ENCODE measurements at places on chromosomes 12 and 14.

- no peak for DNase-seq
These were observed 5.8 kb upstream of the GLT8D2 start for GRCh38 chr12:104055686-104056388.

DNA sequence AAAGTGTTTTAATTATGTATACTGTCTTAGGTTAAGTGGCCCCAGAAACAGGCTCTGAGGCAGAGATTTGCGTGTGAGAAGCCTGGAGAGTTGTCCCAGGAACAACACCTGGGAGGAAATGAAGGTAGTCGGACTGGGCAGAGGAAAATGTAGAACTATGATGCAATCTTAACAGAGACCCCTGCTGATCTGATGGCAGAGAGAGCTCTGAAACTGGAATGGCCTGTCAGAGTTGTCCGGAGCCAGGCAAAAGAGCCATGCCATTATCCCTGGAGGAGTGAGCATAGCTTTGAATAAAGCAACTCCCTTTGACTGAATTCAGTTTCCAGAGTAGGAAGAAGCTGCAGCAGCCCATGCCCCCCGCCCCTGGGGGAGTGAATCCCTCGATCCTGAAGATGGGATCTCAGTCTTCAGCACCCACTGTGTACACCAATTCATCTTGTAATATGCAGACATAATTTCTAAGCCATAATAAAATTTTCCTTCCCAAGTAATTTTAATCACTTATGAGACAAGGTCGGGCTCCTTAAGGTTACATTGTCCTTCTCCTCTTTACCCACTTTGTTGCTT lies 264.8 kb downstream of the PDZRN4 start:
- no peak for DNase-seq

DNA sequence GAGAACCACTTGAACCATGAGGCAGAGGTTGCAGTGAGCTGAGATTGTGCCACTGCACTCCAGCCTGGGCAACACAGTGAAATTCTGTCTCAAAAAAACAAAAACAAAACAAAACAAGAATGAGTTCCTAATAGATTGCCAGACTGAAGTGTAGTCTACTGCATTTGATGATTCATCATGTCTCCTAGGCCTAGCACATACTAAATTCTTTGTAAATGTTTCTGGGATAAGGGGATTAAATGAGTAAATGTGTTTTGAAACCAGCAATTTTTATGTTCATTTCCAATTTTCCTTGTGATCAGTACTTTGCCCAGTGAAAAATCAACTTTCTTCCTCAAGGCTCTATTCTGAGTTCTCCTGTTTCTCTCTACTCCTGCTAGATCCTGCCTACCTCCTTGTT lies 2.9 kb upstream of the DYRK2 start:
- peak; percentile 20 for DNase-seq

- DNase-seq = no peak
These were observed 192.3 kb downstream of the ANO6 start for GRCh38 chr12:45407981-45408728.

GRCh38 chr14:22546722-22547071 lies 42.3 kb downstream of the DAD1 start:
- no peak for DNase-seq

GRCh38 chr12:97597031-97597751 lies 134.6 kb downstream of the RMST start:
- DNase-seq = no peak

- no peak for DNase-seq
These were observed 267 bp downstream of the CFAP251 start for GRCh38 chr12:121918679-121919038.

DNA sequence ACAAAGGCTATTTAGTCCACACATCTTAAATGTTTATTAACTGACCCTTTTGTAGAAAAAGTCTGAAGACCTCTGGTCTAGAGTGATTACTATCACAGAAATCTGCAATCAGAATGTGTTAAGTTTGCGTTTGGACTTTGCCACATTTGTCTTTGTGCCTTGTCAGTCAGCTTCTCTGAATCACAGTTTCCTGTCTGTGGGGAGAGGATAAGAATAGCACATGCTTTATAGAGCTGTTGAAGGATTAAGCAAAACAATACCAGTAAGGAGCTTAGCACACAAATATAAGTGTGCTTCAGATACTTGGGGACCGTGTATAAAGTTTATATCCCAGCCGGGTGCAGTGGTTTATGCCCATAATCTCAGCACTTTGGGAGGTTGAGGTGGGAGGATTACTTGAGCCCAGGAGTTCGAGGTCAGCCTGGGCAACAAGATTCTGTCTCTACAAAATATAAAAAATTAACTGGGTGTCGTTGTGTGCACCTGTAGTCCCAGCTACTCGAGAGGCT lies 63.0 kb upstream of the BTG1 start:
- peak; percentile 7 for DNase-seq

GRCh38 chr14:55926007-55926406 lies 192.2 kb upstream of the PELI2 start:
- no peak for DNase-seq

DNA sequence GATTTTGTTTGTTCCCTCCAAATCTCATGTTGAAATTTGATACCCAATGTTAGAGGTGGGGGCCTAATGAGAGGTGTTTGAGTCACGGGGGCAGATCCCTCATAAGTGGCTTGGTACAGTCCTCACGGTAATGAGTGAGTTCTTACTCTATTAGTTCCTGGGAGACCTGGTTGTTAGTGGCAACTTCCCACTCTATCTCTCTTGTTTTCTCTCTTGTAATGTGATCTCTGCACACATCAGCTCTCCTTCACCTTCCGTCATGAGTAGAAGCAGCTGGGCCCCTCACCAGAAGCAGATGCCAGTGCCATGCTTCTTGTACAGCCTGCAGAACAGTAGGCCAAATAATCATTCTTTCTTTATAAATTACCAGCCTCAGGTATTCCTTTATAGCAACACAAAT lies 29.6 kb upstream of the KCNK10 start:
- DNase-seq = no peak

DNA sequence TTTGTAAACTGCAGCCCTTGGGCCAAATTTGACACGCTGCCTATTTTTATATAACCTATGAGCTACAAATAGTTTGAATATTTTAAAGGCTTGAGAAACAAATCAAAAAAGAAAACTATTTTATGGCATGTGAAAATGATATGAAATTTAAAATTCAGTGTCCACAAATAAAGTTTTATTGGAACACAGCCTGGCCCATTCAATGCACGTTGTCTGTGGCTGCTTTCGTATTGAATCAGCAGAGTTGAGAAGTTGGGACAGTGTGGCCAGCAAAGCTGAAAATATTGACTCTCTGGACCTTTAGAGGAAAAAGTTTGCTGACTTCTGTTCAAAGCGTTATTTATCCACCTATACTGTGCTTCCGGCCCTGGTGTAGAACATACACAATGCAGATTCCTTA lies 654.2 kb downstream of the MED13L start:
- no peak for DNase-seq

DNA sequence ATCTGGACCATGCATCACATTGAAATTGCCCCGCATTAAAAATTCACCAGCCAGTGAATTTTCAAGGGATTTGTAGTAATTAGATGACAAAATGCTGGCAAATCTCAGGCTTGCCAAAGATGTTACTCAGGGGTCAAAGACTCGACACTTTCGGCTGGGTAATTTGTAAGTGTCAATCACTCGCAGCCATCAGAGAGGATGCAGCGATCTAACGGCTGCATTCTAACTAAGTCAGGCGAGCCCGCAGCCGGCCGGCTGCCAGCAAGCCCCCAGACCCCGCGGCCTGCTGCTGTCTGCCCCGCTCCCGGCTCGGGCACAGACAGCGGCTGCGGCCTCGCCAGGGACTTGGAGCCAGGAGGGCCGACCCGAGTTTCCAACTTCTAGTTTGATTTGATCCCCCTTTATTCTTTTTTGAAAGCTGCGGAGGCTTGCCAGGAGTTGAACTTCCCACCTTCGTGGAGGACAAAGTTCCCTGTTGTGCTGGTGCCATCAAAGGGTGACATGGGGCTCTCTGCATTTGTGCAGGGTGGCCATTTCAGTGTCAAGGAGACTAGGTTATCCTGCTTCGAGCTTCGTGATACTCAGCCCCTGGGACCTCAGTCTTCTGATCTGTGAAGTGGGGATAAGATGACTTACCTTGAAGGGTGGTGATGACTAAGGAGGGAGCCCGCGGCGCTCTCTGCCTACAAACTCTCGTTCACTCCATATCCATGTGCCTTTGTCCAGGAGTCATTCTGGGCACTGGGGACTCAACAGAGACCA lies 169.9 kb downstream of the RBM19 start:
- no peak for DNase-seq

Data from H54 (cell line).